Naive thymus-derived CD8-positive, alpha-beta T cell (primary cell): ENCODE measurements at places on chromosomes 6 and 20.

DNA sequence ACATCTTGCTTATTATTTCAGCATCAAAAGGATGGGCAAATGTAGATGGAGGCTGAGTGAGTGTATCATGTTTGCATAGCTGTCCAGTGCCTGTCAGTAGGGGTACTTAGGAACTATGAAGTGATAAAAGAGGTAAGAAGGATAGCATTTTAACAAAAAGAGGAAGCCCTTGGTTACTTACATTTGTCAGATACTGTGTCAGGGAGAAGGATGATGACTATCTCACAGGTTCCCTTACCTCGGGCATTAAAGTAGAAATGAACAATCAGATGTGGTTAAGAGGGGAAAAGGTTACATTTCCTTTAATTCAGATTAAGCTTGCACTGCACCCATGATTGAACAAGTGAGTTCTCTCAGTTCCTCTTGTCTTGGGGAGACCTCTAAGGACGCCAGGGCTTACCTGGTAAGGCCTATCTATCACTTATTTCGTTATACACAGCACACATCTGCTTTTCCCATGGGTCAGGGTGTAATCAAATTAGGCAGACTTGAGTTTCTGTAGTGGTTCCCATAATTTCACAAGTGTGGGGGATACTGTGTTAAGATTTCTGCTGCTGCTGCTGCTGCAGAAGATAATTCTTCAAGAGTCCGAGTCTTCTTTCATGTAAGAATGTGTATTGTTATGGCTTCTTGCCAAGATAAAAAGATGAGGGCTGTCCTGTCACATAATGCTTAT, 4.5 kb downstream of the FOXO3 start:
- peaks cover 10% of the 10 kb centered on the region for H3K36me3 ChIP-seq
- peaks cover 53% of the 10 kb centered on the region for H3K4me1 ChIP-seq
- H3K27me3 ChIP-seq: no peaks in the 10 kb centered on the region
- DNase-seq: peak; percentile 79
- peak overlapping the region; percentile 76 for H3K4me3 ChIP-seq

GRCh38 chr20:33132513-33133372, 35.2 kb upstream of the BPIFA2 start:
- H3K4me1 ChIP-seq: no peaks in the 10 kb centered on the region
- no peak for DNase-seq
- no peaks in the 10 kb centered on the region for H3K36me3 ChIP-seq
- H3K4me3 ChIP-seq: no peak overlapping the region

DNA sequence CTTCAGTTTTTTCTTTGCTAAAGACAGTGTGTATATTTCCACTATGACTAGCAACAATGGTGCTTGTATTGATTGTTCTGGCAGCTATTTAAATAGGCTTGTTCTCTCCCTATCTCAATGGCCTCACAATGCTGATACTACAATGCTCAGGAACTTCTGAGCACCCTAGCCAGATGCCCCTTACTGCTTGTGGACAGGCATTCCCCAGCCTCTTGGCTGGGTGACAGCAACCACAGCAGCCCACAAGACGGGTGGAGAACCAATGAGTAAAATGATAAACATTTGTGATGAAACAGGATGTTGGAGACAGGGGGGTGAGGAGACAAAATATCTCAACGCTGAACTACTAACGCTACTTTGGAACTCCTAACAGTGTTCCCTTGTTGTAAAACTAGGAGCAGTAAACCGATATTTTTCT, 42.3 kb downstream of the HIVEP2 start:
- H3K4me1 ChIP-seq: peaks cover 69% of the 10 kb centered on the region
- peak overlapping the region; percentile 84 for H3K4me3 ChIP-seq
- no peaks in the 10 kb centered on the region for H3K27me3 ChIP-seq
- no peaks in the 10 kb centered on the region for H3K36me3 ChIP-seq
- no peak overlapping the region for H3K27ac ChIP-seq
- DNase-seq: peak; percentile 79

DNA sequence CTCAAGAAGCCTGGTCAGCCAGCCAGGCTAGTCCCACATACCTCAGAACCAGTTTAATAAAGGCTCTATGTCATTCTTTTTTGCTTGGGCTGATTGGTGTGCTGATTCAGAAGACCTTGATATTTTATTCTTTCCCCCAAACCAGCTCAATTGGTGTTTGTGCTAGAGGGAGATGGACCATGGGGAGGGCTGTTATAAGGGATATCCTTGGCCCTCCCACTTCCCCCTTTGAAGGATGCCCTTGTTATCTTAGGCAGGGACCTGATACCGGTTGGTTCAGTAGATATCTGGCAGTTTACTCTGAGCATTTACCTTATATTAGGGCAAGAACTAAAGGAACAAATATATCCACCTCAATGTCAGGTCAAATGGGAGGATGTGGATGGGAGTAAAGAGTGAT, 207.4 kb downstream of the LRFN2 start:
- H3K4me1 ChIP-seq: no peaks in the 10 kb centered on the region
- H3K36me3 ChIP-seq: no peaks in the 10 kb centered on the region
- H3K27me3 ChIP-seq: no peaks in the 10 kb centered on the region
- H3K4me3 ChIP-seq: no peak overlapping the region
- no peak overlapping the region for H3K27ac ChIP-seq
- no peak for DNase-seq

GRCh38 chr6:23106951-23107350, 537.6 kb downstream of the HDGFL1 start:
- DNase-seq: no peak
- H3K36me3 ChIP-seq: peaks cover 3% of the 10 kb centered on the region
- H3K27me3 ChIP-seq: no peaks in the 10 kb centered on the region

- no peak overlapping the region for H3K27ac ChIP-seq
- H3K4me3 ChIP-seq: no peak overlapping the region
- no peaks in the 10 kb centered on the region for H3K36me3 ChIP-seq
- DNase-seq: no peak
- peaks cover 9% of the 10 kb centered on the region for H3K27me3 ChIP-seq
Observed at GRCh38 chr20:57587989-57588377, 27.1 kb downstream of the PCK1 start.

GRCh38 chr20:41029150-41029901, 704 bp downstream of the TOP1 start:
- peak overlapping the region; percentile 95 for H3K4me3 ChIP-seq
- no peaks in the 10 kb centered on the region for H3K27me3 ChIP-seq
- H3K27ac ChIP-seq: peak overlapping the region; percentile 95
- DNase-seq: no peak

DNA sequence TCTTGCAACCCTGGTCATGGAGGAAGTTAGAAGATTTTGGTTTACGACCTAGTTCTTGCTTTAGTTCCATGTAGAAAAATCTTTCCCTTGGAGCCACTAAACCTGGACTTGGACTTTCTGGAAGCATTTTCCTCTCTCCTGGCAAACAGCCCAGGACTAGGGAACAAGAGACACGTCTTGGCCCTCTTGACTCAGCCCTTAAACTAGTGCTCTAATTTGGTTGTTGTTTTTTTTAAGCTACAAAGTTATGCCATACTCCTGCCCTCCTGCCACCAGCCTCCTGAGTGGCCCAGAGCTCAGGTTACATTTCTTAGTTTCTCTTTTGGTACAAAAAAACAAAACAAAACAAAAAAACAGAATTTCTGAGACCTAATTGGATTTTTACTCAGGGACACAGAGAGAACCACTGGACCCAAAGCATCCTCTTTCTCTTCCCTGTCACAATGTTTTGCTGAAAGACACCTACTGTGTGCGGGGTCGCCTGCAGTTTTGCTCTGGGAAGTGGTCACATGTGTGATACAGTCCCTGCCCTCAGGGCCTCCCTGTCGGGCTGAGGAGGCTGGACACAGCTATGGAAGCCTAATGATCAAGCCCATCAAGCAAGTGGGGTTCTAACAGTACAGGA, 32.3 kb upstream of the SCUBE3 start:
- H3K4me3 ChIP-seq: no peak overlapping the region
- H3K4me1 ChIP-seq: no peaks in the 10 kb centered on the region
- no peak overlapping the region for H3K27ac ChIP-seq
- H3K36me3 ChIP-seq: no peaks in the 10 kb centered on the region

DNA sequence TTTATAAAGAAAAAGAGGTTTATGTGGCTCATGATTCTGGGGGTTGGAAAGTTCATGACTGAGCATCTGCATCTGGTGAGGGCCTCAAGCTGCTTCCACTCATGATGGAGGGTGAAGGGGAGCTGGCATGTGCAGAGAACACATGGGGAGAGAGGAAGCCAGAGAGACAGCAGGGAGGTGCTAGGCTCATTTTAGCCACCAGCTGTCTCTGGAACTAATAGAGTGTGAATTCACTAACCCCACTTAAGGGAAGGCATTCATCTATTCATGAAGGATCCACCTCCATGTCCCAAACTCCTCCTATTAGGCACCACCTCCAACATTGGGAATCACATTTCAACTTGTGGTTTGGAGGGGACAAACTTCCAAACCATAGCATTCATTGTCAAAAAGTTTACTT, 137.3 kb upstream of the PMEPA1 start:
- H3K27me3 ChIP-seq: peaks cover 14% of the 10 kb centered on the region
- H3K4me1 ChIP-seq: no peaks in the 10 kb centered on the region
- H3K27ac ChIP-seq: no peak overlapping the region
- H3K36me3 ChIP-seq: no peaks in the 10 kb centered on the region

DNA sequence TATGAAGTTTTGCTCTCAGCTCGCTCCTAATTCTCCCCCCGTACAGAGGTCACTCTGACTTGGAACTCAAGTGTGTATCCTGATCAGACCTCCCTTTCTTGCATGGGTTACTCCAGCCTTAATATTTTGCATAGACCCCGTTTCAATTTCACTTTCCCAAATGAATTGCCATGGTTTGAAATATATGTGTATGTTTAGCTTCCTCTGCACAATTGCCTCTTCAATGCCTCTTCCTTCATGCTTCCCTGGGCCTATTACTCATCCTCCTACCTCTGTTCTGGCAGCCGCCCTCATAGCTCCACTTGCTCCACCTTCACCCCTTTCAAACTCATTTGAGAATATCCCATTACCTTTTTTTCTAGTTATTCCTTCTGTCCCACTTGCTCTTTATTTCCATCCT, 90.0 kb upstream of the SAMD5 start:
- no peak overlapping the region for H3K27ac ChIP-seq
- H3K27me3 ChIP-seq: peaks cover 13% of the 10 kb centered on the region

GRCh38 chr6:6584310-6585002, 4.1 kb upstream of the LY86 start:
- H3K27me3 ChIP-seq: no peaks in the 10 kb centered on the region
- peak overlapping the region; percentile 83 for H3K27ac ChIP-seq
- DNase-seq: no peak
- peak overlapping the region; percentile 28 for H3K4me3 ChIP-seq

DNA sequence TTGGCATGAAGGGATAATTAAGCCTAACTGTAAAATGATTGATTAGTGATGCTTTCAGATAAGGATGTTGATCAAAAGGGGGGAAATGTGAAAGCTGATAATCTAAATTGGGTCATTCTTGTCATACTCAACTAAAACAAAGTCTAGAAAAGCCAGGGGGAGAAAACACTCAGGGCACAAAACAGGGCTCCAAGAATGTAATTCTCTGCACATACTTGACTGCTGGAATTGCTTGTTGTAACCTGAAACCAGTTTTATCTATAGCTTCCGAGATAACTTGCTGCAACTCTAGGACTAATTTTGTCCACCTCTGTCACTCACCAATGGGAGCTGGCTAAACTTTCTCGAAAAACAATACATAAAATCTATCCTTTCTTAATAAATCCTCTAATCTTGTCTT, 310.3 kb downstream of the CLVS2 start:
- H3K27ac ChIP-seq: no peak overlapping the region
- DNase-seq: no peak
- H3K27me3 ChIP-seq: no peaks in the 10 kb centered on the region
- H3K4me1 ChIP-seq: no peaks in the 10 kb centered on the region
- no peak overlapping the region for H3K4me3 ChIP-seq

DNA sequence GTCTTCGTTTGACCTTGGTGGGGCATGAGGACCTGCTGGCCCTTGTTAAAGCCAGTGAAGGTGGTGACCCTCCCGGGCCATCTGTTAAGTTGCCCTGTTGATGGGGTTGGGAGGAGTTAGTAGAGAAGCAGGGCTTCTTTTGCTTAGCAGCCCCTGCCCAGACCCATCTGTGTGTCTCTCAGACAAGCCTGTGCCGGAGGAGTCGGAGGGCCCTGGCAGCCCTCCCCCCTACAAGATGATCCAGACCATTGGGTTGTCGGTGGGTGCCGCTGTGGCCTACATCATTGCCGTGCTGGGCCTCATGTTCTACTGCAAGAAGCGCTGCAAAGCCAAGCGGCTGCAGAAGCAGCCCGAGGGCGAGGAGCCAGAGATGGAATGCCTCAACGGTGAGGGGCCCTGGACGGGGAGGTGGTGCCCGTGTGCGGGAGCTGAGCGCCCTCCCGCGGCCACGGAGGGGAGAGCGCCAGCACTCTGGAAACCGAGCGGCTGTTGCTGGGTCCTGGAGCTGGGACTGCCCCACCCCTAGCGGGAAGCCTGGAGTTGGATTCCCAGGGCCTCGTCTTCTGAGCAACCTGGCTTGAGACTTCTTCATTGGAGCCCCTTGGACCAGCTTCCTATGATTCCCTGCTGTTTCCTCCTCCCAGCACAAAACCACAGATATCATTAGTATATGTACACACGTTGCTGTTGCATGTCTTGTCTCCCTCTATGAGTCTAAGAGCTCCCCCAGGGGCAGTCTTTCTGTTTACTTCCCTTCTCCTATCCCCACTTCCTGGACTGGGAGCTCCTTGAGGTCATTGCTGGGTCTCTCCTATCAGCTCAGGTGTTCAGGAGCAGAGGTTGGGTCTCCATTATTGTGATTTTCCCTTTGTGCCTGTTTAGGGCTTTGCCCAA, 27.6 kb upstream of the SRF start:
- no peaks in the 10 kb centered on the region for H3K27me3 ChIP-seq
- H3K27ac ChIP-seq: peak overlapping the region; percentile 99
- H3K36me3 ChIP-seq: peaks cover 5% of the 10 kb centered on the region
- H3K4me3 ChIP-seq: peak overlapping the region; percentile 92

DNA sequence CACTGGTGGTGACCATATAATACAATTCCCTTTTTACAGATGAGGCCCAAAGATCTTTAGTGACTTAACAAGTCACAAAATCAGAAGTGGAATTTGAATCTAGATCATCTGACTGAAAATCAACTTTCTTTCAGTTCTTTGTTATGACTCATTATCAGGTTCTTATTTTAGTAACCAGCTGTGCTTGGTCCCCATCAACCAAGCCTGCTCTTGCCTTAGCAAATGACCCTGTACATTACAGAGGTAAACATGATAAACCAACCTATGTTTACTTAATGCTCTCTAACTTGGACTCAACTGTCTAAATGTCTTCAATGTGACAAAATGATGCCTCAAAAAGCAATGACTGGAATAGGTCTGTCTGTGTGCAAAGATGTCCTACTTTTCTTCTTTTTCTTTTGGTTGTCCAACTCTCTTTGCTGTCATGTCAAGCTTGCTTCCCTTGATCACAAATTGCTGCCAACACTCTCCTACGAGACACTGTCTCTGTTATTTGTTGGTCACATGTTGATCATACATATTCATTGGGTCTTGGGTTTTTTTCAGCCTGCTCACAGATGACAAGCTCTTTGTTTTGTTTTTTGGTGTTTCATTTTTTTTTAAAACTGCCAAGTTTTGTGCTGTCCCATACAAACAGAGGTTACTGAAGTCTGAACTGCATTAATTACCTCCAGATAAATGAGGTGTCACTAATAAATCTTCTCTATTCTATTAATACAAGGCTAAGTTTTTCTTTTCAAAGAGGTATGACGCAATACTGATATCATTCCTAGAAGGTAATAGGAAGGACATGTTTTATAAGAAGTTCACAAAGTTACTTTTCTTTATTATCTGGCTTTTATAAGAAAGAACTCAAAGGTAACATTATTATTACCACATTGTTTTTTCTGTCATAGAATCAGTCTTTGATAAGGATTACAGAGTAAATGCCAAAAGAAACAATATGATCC, 62.2 kb upstream of the PLN start:
- no peak overlapping the region for H3K27ac ChIP-seq
- H3K27me3 ChIP-seq: no peaks in the 10 kb centered on the region
- H3K36me3 ChIP-seq: peaks cover 56% of the 10 kb centered on the region
- DNase-seq: no peak
- H3K4me1 ChIP-seq: peaks cover 3% of the 10 kb centered on the region
